ENCODE measurements at places on chromosomes 2 and 18. TPM values are rescaled to one million over a fixed set of nuclear protein-coding genes. Genes with fewer than 3 reads are reported as not detected.

The CYP1B1 gene
- total RNA-seq: 36.3 TPM

The FAM237A gene
- not detected for total RNA-seq

The ALPG gene
- total RNA-seq: 1.2 TPM

The RAMP1 gene
- 48.5 TPM for total RNA-seq

The LOXHD1 gene
- total RNA-seq: not detected

The DNAJC27 gene
- total RNA-seq: 5.1 TPM

The C1QL2 gene
- not detected for total RNA-seq

The CDK15 gene
- total RNA-seq: not detected
